ENCODE measurements at places on chromosomes 2 and 18. TPM values are rescaled to one million over a fixed set of nuclear protein-coding genes. Genes with fewer than 3 reads are reported as not detected.
A peak's percentile ranks its signal among the peaks of the same experiment; 100 is the strongest.

DNA sequence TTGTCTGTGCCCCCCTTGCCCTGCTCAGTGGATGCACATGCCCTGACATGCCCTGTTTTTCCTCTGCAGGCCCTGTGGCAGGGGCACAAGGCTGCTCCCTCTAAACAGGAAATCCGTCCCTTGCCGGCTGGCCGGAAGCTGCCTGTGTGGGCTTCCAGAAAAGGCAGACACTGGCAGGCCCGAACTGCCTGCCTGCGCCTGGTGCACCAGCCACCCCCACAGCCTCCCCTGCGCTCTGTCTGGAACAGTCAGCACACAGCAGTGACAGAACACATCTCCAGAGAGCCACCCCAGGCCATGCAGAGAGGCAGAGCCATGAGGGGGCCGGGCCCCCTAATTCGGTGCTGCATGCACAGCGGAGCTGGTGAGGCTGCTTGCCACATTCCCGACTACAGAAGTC is 33.5 kb downstream of the LOXHD1 start:
- no peak for DNase-seq

Gene AMER3
- polyA plus RNA-seq = not detected

GRCh38 chr2:953975-954686 is 3.5 kb downstream of the SNTG2 start:
- DNase-seq = no peak

DNA sequence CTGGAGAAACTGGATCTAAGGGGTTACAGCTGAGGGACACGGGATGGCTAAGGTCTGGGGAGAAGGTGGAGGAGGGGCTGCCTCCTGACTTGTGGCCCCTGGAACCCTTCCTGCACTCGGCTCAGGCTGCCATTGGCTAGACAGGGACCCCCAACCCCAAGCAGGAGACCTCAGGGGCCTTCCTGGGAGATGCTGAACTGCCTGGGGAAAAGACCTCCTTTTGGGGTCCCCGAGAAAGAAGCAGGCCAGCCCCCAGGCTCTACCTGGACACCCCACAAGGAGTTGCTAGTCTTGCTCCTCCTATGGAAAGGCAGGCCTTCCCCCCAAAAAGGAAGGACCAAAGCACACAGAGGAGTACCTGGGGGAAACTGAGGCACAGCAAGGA is 10.1 kb upstream of the BOK start:
- DNase-seq = no peak

- no peak for DNase-seq
Measured at GRCh38 chr2:64516651-64517510, 7.2 kb upstream of the AFTPH start.

DNA sequence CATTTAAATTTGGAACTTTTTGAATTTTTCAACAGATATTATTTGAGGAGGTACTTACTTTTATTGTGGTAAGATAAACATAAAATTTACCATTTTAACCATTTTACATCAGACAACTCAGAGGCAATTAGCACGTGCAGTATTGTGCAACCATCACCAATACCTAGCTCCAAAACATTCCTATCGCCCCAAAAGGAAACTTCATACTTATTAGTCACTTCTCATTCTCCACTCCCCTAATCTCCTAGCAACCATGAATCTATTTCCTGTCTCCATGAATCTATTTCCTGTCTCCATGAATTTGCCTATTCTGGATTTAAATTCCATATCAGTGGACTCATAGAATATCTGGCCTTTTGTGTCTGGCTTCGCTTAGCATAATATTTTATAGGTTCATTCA is 69.9 kb upstream of the FAM136A start:
- no peak for DNase-seq

Gene PROKR1
- polyA plus RNA-seq = not detected

GRCh38 chr2:222445227-222445626 is 20.9 kb downstream of the SGPP2 start:
- DNase-seq = no peak

DNA sequence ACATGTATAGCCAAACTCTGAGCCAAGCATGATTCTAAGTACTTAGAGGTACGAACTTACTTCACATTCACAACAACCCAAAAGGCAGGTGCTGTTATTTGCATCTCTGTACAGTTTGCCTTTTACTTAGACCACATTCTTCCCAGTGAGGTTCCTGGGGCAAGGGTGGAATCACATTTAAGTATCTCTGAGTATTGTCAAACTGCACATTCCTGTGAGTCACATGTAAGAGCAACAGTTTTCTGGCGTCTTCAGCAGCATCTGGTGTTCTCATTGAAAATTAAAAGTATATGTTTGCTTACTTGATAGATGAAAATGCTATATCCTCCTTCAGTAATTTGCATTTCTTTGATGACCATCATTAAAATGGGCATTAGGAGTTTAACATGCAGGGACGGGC is 119.1 kb downstream of the UXS1 start:
- no peak for DNase-seq

- peak; percentile 24 for DNase-seq
Measured at GRCh38 chr2:159202568-159203071, 83.9 kb downstream of the WDSUB1 start.

- no peak for DNase-seq
Measured at GRCh38 chr2:11870584-11870983, 124.2 kb downstream of the LPIN1 start.

GRCh38 chr2:171878481-171878993 is 15.5 kb downstream of the SLC25A12 start:
- DNase-seq = no peak
